Breast epithelium (tissue), 4 donors: ENCODE measurements at places on chromosomes 12 and 14.

DNA sequence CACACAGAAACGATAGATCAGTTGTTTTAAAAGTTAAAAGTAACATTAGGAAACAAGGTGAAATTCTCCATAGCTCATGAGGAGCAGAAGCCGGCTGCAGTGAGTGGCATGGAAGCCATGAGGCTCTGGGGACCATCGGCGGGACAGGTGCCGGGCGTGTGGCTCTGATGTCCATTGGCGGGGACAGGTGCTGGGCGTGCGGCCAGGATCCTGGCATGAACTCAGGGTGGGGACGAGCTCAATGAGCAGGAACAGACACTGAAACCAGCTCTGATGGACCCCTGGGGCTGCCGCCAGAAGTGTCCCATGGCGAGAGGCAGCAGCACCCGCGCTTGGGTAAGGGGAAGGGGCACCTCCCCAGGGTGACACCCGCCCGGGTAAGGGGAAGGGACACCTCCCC is 75.1 kb downstream of the NOC4L start:
- no peaks in the 10 kb centered on the region for H3K27me3 ChIP-seq
- no peaks in the 10 kb centered on the region for H3K4me1 ChIP-seq
- no peak overlapping the region for H3K4me3 ChIP-seq
- no peaks in the 10 kb centered on the region for H3K36me3 ChIP-seq
- no peak for DNase-seq

GRCh38 chr12:110932046-110932445 is 11.7 kb upstream of the MYL2 start:
- H3K4me3 ChIP-seq, result no peak overlapping the region
- no peaks in the 10 kb centered on the region for H3K4me1 ChIP-seq
- no peak for DNase-seq

GRCh38 chr14:95691591-95691990 is 5.4 kb downstream of the TCL1B start:
- no peak overlapping the region for H3K27ac ChIP-seq
- peaks cover 21% of the 10 kb centered on the region for H3K27me3 ChIP-seq
- H3K36me3 ChIP-seq, result no peaks in the 10 kb centered on the region
- DNase-seq, result no peak
- no peak overlapping the region for H3K4me3 ChIP-seq

- DNase-seq, result no peak
- H3K27me3 ChIP-seq, result no peaks in the 10 kb centered on the region
- H3K27ac ChIP-seq, result no peak overlapping the region
- H3K36me3 ChIP-seq, result no peaks in the 10 kb centered on the region
These were observed 291.2 kb downstream of the CPNE8 start for GRCh38 chr12:38614171-38614570.

DNA sequence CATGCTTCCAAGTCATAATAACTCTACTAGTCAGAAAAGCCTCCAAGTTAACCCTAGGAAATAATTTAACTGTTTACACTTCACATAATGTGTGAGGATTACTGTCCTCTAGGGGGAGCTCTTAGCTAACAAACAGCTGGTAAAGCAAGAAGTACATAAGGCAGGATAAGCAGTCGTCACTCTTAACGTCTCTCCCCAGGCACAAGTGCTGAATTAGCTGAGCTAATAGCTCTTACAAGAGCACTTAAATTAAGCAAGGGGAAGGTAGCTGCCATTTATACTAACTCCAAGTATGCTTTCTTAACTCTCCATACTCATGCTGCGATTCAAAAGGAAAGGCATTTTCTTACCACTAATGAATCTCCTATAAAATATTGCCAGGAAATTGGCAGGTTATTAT is 79.3 kb upstream of the TSPAN11 start:
- H3K4me1 ChIP-seq, result no peaks in the 10 kb centered on the region
- H3K27ac ChIP-seq, result no peak overlapping the region
- no peak for DNase-seq
- H3K27me3 ChIP-seq, result no peaks in the 10 kb centered on the region
- no peaks in the 10 kb centered on the region for H3K36me3 ChIP-seq

DNA sequence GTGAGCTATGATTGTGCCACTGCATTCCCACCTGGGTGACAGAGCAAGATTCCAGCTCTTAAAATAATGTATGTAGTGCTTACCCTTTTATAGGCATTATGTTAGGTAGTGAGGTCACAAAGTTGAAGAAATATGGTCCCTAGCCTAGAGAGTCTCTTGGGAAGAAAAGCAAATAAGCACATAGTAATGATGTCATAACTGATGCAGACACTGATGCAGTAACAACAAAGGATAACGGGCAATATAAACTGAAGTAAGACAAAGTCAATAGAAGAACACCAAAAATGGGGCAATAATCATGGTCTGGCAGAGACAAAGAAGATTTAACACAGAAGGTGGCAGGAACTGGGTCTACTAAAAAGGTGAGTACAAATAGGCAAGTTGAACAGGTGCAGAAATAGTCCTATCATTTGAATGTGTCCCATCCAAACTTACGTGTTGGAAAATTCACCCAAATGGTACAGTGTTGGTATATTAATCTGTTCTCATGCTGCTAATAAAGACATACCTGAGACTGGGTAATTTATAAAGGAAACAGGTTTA is 93.5 kb downstream of the CPNE8 start:
- H3K36me3 ChIP-seq, result no peaks in the 10 kb centered on the region
- H3K27ac ChIP-seq, result no peak overlapping the region
- DNase-seq, result no peak
- no peak overlapping the region for H3K4me3 ChIP-seq

DNA sequence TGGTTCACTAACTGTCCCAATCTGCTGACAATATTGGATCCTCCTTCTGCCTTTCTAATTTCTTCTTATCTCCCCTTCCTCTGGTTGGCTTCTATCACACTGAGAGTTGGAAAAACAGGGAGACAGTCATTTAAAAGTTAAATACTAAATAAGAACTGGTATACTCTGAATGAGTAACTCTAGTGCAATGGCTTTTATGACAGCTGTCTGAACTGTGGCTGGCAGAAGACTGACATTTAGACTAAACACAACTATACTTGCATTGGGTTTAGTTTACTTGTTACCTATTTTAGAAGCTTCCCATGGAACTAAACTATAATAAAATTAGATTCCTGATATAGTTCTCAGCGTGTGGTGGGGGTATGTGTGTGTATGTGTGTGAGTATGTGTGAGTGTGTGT is 7.9 kb upstream of the MAGOHB start:
- no peak overlapping the region for H3K27ac ChIP-seq
- H3K4me1 ChIP-seq, result no peaks in the 10 kb centered on the region
- no peak for DNase-seq
- no peaks in the 10 kb centered on the region for H3K27me3 ChIP-seq

DNA sequence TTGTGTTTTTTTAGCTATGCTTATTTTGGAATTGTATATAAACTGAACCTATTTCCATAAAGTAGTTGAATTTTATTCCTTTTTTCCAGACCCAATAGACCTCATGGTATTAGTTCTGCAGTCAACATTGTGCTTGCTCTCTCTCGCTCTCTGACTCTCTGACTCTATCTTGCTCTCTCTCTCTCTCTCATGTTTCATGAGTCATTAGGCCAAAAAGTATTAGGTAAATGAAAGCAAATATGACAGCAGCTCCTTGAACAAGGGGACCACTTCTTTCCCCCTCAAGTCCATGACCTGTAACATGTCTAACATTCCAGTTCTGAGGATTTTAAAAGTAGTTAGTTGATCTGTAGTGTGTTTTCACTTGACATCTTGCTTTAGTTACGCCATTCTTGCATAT is 14.0 kb upstream of the C12orf71 start:
- no peaks in the 10 kb centered on the region for H3K4me1 ChIP-seq
- H3K36me3 ChIP-seq, result no peaks in the 10 kb centered on the region
- no peak overlapping the region for H3K27ac ChIP-seq

DNA sequence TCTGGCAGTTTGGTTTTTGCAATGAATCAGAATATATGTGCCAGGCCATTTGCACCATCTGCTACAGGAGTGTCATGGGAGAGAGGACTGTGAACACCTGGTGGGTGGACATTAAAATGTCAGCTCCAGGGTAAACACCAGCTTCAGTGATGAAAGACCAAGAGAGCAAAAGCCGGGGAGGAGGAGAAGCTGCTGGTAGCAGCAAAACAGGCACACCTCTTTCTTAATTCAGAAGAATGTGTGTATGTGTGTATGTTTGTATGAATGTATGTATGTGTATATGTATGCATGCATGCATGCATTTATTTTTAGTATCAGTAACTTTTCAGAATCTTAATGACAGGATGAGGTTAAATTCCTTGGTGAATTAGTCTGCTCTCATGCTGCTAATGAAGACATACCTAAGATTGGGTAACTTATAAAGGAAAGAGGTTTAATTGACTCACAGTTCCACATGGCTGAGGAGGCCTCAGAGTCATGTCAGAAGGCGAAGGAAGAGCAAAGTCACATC is 357.4 kb upstream of the PRICKLE1 start:
- no peak overlapping the region for H3K27ac ChIP-seq
- no peaks in the 10 kb centered on the region for H3K27me3 ChIP-seq
- H3K4me3 ChIP-seq, result no peak overlapping the region
- no peak for DNase-seq
- no peaks in the 10 kb centered on the region for H3K36me3 ChIP-seq
